ENCODE measurements at places on chromosomes 6 and 20.

- DNase-seq: peak; percentile 49
Measured at GRCh38 chr20:63696306-63696627, 185 bp upstream of the TNFRSF6B start.

GRCh38 chr6:30888816-30889495 is 4.6 kb downstream of the DDR1 start:
- DNase-seq: no peak

DNA sequence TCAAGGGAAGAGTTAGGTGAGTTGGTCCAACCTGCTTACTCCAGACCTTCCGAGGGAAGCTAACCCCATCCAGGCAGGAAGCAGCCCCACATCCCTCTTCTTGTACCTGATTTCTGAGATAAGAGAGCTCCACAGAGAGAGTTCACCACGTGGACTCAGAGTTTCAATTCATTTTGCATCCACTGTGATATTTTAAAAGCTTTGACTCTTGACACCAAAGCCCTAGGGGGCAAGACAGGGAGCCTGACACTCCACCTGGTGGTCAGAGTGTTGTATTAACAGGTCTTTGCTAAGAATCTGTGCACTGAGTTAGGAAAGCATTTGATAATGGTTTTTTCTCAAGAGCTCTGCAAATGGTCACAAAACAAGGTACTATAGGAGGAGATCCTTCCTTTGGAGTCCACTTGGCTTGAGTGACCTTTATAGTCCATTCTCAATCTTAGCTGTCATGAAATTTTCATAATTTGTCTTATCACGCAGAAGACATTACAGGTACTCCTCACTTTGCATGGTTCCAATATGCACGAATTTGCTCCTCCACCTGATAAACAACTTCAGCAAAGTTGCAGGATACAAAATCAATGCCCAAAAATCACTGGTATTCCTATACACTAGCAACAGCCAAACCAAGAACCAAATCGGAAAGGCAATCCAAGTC is 56.2 kb upstream of the RIPOR2 start:
- DNase-seq: peak; percentile 68

GRCh38 chr6:159062976-159063375 is 18.2 kb upstream of the TAGAP start:
- no peak for DNase-seq

GRCh38 chr6:5080574-5080973 is 4.6 kb upstream of the PPP1R3G start:
- DNase-seq: no peak

GRCh38 chr6:136149311-136149710 is 100.8 kb downstream of the MTFR2 start:
- no peak for DNase-seq

GRCh38 chr6:163182696-163183095 is 231.8 kb upstream of the QKI start:
- no peak for DNase-seq

DNA sequence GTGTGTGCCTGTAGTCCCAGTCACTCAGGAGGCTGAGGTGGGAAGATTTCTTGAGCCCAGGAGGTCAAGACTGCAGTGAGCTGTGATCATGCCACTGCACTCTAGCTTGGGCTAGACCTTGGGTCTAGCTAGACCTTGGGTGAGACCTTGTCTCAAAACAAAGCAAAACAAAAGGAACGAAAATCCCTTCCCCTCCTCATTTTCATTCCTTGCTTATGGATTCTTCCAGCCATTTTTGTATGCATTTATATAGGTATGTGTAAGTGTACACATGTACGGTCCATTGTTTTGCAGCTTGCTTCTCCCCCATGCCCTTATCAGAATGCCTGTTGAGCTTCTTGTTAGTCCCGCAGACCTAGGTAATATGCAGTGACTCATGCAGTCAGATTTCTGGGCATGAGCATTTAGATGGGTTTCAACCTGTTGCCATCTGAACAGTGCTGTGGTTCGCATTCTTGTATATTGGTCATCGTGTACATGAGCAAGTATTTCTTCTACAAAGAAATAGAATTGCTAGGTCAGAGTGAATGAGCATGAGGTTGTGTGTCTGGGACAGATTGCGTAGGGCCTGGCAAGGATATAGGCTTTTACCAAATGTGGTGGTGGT is 73.2 kb downstream of the ATRN start:
- DNase-seq: no peak

DNA sequence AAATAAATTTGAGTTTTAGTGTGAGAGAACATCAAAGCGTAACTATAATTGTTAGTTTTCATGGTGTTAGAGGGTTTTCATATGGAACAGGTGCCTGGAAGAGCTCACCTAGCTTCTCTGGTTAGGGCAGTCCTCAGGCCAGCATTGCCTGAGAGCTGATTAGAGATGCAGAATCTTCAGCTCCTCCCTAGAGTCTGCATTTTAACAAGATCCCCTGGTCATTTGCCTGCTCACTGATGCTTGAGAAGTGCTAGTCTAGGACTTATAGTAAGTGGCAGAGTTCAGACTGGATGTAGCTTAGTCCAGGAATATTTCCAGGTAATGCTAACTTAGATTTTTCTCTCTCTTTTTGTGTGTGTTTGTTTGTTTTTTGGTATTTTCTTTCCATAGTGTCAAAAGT is 21.7 kb upstream of the SMIM26 start:
- DNase-seq: no peak

- no peak for DNase-seq
Measured at GRCh38 chr20:44028868-44029847, 114.5 kb downstream of the TOX2 start.

DNA sequence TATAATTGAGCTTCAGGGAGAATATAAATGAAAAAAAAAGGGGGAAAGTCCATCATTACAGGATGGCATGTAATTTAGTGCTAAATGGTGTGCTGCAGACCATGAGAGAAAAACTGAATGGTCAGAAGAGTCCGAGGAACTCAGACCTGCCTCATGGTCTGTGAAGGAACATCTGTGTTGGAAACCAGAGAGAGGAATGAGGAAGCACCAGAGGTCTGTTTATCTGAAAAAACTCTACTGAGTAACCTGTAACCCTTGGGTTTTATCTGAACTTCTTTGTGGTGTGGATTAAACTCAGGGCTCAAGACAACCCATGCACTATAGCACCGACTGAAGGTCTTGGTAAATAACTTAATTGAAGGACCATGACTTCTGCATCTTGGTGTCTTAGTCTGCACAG is 108.1 kb downstream of the RNF144B start:
- no peak for DNase-seq

DNA sequence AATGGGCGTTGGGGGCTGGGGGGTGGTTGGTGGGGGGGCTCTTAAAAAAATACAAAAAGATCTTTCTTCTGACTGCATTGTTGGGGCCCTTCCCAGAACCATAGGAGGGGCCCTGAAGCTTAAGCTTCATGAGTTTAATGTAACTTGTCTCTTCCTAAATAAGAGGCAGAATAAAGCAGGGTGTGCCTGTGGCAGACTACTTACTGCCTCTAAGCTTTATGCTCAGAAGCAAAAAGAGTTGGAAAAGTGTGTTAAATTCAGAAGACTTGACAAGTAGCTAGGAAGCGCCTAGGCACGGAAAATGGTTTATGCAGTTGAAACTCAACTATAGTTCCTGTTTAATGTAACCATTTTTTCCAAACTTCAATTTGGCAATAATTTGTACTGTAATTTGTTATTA is 44.5 kb downstream of the TIAM2 start:
- DNase-seq: no peak

DNA sequence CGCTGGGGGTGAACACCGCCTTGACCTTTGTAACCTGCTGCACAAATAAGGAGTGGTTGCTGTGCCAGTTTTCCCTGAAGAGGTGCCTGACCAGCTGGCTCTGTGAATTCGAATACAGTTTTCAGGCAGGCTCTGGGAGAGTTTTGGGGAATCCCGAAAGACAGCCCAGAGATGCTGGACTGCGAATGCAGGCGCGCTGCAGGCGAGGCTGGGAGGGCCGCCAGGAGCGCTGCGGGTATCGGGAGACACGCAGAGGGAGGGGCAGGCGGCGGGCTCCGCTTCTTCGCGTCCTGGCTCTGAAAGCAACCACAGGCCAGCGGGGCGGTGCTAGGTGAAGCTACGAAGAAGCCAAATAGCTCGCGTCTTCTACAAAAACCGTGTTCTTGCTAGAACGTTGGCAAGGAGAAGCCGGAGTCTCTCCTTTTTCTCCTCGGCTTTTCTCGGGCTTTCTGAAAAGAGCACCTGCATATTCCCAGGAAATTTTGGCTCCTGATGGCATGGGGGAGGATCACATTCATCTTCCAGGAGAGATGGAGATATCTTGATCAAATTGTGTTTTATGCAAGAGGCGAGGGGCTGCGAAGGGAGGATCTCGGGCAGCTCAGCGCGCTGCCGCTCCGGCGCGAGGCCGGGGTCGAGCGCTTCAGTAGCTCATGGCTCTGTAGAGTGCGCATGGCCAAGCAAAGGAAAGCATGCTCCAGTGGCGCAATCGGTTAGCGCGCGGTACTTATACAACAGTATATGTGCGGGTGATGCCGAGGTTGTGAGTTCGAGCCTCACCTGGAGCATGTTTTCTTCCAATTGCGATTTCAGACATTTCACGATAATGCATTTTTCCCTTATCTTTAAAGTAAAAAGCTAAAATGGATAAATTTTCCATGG is 158.1 kb upstream of the ZNF184 start:
- no peak for DNase-seq

- no peak for DNase-seq
Measured at GRCh38 chr6:164579035-164579434, 730.4 kb downstream of the C6orf118 start.

DNA sequence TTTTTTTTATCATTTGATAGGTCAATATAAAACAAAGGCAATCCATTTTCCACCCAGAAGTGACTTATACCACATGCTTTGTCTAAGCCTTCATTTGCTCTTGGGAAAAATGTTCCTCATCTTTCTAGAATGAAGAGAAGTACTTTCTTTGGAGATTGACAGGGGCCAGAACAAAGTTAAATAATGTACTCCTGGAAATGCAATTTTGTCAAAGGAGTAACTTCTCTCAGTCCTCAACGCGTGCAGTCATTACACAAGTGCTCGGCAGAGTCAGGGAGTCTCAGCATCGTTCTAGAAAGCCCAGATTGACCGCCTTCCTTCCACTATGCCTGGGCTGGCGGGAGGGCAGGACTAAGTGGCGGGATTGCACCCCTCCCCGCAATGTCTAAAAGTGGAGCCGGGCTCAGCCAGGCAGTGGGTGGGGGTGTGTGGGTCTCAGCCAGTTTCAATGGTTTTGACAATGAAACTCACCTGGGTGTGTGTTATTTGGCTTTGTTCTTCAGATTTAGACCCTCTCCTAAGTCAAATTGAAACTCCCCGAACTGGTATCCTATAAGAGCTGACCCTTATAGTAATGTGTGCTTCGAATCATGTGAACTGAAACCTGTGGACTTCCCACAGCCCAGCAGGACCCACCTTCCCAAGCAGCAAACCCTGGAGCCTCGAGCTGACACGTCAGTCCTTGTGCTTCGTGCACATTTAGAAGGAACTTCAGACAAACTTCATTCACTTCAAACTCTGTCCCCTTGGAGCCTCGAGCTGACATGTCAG is 63.2 kb upstream of the DUSP22 start:
- no peak for DNase-seq

- DNase-seq: no peak
Measured at GRCh38 chr6:169501777-169502313, 200.0 kb downstream of the WDR27 start.

- no peak for DNase-seq
Measured at GRCh38 chr6:1263039-1263849, 48.7 kb upstream of the FOXQ1 start.

GRCh38 chr6:119334535-119335264 is 14.9 kb downstream of the MAN1A1 start:
- DNase-seq: no peak

- DNase-seq: no peak
Measured at GRCh38 chr20:25008388-25009217, 16.1 kb upstream of the APMAP start.

DNA sequence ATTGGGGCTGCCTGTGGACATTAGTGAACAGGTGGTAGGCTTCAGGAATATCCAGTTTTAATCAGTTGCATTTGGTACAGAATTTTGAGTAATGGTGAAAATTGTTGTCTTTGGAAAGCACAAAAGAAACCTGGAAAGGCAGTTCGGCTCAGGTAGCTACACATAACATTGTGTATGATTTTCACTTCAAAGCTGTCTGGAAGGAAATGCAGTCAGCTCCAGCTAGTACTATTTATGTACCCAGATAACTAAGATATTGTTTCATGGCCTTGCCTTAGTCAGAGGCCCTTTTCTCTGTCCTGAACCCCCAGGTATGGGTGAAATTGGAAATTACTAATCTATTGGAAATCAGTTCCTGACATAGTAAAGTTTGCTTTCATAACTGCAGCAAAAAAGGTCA is 195.6 kb upstream of the UST start:
- DNase-seq: no peak

GRCh38 chr20:46210672-46211330 is 92.7 kb downstream of the CD40 start:
- no peak for DNase-seq

GRCh38 chr6:54244430-54244829 is 63.8 kb upstream of the TINAG start:
- no peak for DNase-seq

GRCh38 chr6:14444295-14444972 is 326.9 kb downstream of the CD83 start:
- no peak for DNase-seq

DNA sequence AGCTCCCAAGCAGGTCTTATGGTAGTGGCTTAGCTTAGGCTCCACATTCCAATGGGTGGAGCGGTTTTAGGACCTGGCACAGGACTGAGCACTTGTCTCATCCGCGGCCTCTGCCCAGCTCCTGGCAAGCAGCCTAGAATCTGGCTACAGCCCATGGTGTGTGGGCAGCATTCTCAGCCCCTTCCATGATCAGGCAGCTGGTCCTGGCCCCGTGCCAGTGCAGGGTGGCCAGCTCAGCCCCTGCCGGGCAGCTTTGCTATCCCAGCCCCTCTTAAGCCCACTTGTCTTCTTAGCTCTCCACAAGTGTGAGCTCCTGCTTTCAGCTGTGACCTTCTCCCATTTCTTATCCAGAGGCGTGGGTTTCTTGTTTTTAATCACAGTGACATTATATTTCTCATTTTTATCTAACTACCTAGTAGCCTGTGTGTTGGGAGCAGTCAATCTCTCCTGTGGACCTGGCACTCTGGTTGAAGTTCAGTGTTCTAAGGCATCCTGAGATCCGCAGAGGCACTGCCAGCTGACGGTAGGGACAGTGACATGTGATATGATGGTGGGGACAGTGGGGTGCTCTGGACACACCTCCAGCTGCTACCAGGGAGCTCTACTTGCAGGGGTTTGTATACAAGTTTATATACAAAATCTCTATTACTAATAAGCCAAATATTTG is 119.9 kb upstream of the PRND start:
- no peak for DNase-seq

All from CD4-positive, alpha-beta T cell (primary cell).